ENCODE measurements at places on chromosomes 2 and 18.

- peak; percentile 33 for DNase-seq
Observed at GRCh38 chr18:79525556-79526467, 130.1 kb downstream of the NFATC1 start.

DNA sequence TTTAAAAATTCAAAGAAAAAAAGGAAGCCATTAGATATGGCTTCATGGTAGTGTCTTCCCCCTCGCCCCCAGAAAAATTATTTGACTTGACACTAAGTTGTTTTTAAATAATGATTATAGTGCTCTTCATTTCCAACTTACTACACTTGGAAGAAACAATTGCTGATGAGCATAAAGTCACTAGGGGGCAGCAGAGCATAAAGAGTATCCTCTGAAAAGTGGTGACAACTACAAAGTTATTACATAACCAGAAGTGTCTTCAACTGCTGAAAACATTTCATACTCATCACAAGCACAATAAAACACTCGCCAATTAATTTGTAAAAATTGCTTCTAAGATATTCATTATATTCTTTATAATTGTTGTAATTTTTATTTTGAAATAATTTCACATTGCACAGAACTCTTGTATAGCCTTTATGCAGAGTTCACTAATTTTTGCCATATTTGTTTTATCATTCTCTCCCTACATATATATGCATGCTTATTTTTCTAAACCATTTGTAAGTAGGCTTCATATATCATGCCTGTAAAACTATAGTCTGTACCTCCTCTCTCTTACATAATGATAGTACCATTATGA, 54.9 kb downstream of the EXOC6B start:
- peak; percentile 69 for DNase-seq

- DNase-seq = peak; percentile 98
Observed at GRCh38 chr18:3652380-3653262, 202.6 kb downstream of the TGIF1 start.

DNA sequence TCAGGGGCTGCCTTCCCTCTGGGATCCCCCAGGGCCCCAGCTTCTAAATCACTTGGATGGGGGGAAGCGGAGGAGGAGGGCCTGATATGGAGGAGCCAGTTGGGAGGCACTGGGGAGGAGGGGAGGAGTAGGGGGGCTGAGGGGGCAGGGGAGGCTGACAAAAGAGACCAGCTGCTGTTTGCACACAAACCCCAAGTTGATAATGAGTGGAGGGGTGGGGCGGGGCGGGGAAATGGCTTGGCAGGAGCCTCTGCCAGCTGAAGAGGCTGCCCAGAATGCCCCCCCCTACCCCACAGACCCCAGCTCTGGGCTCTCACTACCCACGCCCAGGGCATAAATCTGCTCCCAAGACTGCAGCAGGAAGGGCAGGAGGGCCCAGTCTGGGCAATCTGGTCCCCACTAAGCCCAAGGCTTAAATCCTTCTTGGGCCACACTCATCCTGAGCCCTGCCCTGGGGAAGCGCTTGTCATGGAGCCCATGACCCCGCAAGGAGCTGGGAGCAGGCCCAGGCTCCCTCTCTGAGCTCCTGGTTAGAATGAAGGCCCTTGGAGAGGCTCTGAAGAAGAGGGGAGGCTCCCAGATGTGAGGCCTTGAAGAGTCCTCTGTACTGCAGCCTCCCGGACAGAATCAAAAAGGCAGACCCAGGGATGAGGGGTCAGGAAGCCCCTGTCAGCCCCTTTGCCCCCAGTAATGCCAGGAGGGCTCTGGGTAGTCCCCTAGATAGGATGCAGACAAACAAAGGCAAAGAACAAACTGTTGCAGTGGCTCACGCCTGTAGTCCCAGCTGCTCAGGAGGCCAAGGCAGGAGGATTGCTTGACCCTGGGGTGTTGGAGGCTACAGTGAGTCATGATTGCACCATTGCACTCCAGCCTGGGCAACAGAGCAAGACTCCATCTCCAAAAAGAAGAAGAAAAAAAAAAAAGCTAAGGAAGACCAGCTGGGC, 24.8 kb upstream of the PTMA start:
- no peak for DNase-seq
